ENCODE measurements at places on chromosomes 1 and 21.

DNA sequence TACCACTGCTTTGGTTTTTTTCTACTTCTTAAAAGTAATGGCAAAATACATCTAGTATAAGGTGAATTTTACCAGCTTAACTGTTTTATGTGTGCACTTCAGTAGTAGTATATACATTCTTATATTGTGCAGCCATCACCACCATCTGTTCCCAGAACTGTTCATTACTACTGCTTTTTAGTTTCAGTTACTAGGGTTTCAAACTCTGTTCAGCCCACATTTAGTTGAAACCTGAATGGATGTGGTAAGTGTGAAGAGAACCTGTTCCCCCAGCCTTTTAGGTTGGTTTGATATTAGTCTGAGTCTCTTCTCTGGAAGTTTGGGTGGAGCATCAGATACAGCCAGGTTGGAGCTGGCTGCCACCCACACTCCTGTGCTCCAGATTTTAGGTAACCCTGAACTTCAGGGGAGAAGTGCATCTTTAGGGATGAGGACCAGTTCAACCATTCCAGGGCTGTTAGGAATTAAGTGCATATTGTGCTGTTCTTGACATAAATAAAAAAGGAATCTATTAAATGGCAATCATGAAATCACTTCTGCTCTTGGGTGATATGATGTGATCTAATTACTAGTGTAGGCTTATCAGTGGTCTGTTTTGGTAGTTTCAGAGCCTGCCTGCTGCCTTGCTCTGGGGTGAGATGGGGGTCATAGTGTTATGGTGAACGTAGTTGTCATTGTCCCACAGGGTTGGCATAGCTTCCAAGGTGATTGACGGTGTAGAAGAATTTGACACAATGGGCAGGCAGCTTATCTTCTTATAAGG lies 32.1 kb downstream of the URB2 start:
- DNase-seq, result no peak

DNA sequence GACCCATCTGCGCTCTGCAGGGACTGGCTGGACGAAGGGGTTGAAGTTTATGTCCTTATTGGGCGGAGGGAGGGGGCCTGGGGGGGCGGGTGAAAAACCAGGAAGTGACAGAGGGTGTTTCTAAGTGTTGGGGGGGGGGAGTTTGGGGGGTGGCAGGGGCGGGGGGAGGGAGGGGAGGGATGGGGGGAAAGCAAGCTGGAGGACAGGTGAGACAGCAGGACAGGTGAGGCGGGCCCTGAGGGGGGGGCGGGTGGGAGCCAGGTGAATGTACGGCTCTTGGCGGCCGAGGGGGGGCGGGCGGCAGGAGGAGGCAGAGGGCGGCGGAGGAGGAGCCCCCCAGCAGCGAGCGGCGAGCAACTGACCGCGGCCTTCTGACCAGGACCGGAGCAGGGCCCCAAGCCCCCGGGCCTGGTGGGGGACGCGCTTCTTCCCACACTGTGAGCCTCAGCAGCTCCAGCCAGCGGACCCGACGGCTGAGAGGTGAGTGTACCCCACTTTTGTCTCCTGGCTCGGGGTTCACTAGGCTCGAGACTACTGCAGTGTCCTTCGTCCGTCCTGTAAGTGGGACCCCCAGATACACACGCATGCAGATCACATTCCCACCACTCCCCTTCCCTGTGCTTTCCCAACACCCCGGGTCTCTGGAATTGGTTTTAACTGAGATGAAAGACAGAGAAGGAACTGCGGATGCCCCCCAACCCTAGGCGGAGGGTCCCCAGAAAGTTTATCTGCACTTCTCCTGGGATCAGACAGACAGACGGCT lies at the start of gene ZBTB7B:
Gene ZBTB7B (plus strand): TSS at position 339 of the 763 bp plus-strand sequence. CDS start 11,859 bp downstream, outside the sequence.
- no peak for DNase-seq

DNA sequence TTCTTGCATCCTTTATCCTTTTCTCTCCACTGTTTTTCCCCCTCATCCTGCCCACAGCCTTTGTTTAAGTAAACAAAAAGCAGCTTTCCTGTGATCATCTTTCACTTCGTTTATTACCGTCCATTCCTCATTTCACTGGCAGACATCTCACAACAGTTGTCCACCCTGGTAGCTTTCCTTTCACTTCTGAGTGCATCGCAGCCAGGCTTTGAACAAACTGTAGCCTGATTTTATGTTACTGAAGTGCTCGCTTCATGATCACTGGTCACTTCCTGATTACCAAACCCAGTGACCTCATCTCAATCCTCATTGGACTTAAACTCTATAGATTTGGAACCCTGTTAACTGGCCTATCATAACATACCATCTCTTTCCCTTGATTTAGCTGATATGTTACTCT lies 67.7 kb downstream of the SDCCAG8 start:
- no peak for DNase-seq

DNA sequence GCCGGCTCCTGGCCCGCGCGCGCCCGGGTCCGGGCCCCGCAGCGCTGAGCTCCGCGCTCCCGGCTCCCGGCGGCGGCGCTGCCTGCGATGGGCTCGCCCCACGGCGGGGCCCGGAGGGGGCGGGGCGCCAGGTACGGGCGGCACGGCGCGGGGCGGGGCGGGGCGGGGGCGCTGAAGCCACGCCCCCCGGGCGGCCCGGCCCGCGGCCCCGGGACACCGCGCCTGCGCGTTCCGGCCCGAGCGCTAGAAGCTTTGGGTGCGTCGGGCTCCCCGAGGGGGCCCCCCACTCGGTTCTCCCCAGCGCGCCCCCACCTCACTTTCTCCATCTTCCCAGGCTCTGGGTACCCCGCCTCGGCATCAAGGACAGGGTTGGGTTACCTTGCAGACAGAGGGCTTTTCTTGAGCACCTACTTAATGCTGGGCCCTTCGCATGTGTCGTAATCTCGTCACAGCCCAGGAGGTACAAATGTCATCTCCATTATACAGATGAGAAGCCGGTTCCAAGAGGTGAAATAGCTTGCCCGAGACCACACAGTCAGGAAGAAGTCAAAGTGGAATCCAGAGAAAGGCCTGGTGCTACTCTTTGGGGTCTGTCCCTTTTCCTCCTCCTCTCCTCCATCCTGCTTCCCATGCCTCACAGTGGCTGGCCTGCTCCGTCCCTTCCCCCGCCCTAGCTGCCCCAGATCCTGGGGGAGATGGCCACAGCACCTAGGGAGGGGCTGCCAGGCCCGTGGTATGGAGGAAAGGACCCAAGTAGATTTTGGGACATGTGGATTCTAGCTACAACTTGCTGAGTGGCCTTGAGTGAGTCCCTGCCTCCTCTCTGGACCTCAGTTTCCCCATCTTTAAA lies 46.5 kb downstream of the RAP1GAP start:
- no peak for DNase-seq
